CD14-positive monocyte (primary cell): ENCODE measurements at places on chromosomes 16 and 17. TPM values are rescaled to one million over a fixed set of nuclear protein-coding genes. Genes with fewer than 3 reads are reported as not detected.

GRCh38 chr16:67562526-67562917 is at the start of gene CTCF:
Gene CTCF (plus strand): TSS chr16:67562526. CDS start chr16:67610833, 48,307 bp downstream.
- peaks cover 37% of the 10 kb centered on the region for H3K4me1 ChIP-seq
- H3K4me3 ChIP-seq: peak within 1 kb of the TSS; percentile 75
- H3K27ac ChIP-seq: peak within 1 kb of the TSS; percentile 92
- H3K27me3 ChIP-seq: no peaks in the 10 kb centered on the region
- no peaks in the 10 kb centered on the region for H3K36me3 ChIP-seq
- peak; percentile 78 for DNase-seq

PIK3R6 gene
- polyA plus RNA-seq: 23.3 and 24.9 TPM in 2 replicates

TMC8 gene
- polyA plus RNA-seq: 79.9 and 151 TPM in 2 replicates

DNA sequence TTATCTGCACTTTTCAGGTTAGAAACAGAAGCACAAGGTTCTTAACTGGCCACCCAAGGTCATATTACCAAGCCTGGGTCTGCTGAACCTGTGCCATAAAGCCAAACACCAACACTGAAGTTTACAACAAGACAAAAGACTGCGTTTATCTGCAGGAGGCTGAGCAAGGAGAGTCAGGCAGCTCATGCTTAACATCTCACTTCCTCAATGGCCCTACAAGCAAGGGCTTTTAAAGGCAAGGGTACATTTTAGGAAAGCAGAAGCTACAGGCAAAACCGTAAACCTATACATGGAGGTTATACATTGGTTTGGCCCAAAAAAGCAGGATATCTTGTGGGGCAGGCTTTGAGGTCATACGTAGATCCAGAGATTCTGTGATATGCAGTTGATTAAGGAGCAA is 91.2 kb downstream of the GNAO1 start:
- H3K36me3 ChIP-seq: no peaks in the 10 kb centered on the region
- H3K27me3 ChIP-seq: no peaks in the 10 kb centered on the region
- H3K4me3 ChIP-seq: no peak overlapping the region
- DNase-seq: peak; percentile 49
- no peak overlapping the region for H3K27ac ChIP-seq

DNA sequence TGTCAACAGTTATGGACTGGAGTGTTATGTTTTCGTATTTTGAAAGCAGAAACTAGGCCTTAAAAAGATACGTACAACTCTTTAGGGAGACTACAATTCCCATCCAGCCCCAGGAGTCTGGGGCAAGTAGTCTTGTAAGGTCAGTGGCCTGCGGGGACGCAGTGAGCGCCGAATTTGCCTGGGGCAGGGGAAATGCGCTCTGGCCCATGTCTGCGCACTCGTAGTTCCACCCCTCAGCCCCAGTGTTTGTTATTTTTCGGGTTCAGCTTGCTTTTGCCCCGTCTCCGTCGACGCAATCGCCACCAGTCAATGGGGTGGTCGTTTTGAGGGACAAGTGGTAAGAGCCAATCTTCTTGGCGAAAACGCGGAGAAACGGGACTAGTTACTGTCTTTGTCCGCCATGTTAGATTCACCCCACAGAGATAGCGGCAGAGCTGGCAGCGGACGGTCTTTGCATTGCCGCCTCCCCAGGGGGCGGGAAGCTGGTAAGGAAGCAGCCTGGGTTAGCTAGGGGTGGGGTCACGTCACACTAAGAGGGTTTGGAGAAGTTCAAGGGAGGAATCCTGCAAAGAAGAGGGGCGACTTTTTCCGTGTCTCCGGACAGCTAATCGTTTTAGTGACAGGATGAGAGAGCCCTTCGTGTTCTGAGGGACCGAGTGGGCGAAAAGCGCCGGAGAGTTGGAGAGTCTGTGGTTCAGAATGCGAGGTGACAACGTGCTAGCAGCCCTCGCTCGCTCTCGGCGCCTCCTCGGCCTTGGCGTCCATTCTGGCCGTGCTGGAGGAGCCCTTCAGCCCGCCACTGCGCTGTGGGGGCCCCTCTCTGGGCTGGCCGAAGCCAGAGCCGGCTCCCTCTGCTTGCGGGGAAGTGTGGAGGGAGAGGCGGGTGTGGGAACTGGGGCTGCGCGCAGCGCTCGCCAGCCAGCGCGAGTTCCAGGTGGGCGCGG is 1.1 kb upstream of the BRCA1 start:
- no peak for DNase-seq
- no peaks in the 10 kb centered on the region for H3K27me3 ChIP-seq
- peak overlapping the region; percentile 76 for H3K4me3 ChIP-seq
- H3K27ac ChIP-seq: peak overlapping the region; percentile 23

DNA sequence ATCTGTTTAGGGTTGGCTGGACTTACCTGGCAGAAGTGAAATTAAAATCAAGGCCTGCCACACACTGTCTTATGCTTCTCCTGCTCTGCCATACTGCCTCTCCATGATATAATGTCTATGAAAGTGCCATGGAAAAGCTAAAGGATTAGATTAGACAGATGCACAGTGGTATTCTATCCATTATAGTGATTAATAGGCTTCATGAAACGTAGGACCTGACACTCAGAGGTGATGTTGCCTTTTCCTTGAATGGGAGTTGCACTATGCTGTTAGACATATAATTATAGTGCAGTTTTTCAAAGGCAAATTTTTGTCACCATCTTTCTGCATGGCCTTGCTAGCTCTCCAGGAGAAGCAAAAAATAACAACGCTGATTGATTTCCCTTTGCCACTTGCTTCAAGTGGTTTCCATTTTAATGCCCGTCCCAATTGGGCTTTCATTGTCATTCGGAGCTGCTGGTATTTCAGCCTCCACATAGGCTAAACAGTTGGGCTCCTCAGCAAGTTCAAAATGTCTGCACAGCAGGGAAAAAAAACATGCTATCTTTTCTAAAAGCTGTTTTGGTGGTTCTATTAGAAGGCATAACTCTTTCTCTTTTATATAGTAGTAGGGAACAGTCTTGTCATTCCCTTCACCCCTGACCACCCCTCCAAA is 502.8 kb upstream of the GOT2 start:
- H3K27ac ChIP-seq: no peak overlapping the region
- H3K4me1 ChIP-seq: no peaks in the 10 kb centered on the region
- DNase-seq: no peak
- no peaks in the 10 kb centered on the region for H3K27me3 ChIP-seq
- H3K4me3 ChIP-seq: no peak overlapping the region
- H3K36me3 ChIP-seq: no peaks in the 10 kb centered on the region

GDE1 gene
- polyA plus RNA-seq: 75.5 TPM
